ENCODE measurements at places on chromosomes 13 and 19. TPM values are rescaled to one million over a fixed set of nuclear protein-coding genes. Genes with fewer than 3 reads are reported as not detected.
A peak's percentile ranks its signal among the peaks of the same experiment; 100 is the strongest.

GRCh38 chr19:50897612-50898011 lies 13.6 kb downstream of the KLK4 start:
- DNase-seq = no peak

The PIBF1 gene
- 19.1 TPM for total RNA-seq

- DNase-seq = no peak
These were observed 44.3 kb downstream of the SHISA2 start for GRCh38 chr13:26007261-26008125.

The UBL3 gene
- 60.7 TPM for total RNA-seq

- no peak for DNase-seq
These were observed 53.4 kb downstream of the LATS2 start for GRCh38 chr13:21008026-21008425.

The NLRP5 gene
- total RNA-seq = not detected

DNA sequence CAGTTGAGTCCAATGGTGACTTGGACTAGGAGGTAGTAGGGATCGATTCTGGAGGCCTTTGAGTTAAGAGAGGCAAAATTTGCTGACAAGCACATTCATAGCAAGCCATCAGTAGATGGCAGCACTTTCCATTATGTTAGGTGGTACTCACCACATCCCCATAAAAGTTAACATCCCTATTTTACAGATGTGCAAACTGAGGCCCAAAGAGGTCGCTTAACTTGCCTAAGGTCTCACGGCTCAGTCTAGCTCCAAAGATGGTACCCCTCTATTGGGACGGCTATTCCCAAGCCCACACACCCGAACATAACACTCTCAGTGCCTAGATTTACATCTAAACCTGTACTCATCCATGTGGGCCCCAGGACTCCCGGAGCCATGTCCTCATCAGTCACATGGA lies 21.5 kb upstream of the FOSB start:
- DNase-seq = no peak

GRCh38 chr19:48959341-48960239 lies 4.9 kb downstream of the BAX start:
- DNase-seq = no peak

- DNase-seq = no peak
These were observed 1.2 kb upstream of the ZNF225 start for GRCh38 chr19:44111910-44112463.

- peak; percentile 79 for DNase-seq
These were observed 11.3 kb downstream of the NANOS3 start for GRCh38 chr19:13888281-13888680.

GRCh38 chr19:40294560-40294959 lies 9.4 kb upstream of the AKT2 start:
- no peak for DNase-seq

GRCh38 chr13:100534147-100534843 lies 54.3 kb downstream of the GGACT start:
- DNase-seq = no peak

GRCh38 chr19:29540114-29540513 lies 14.3 kb downstream of the VSTM2B start:
- no peak for DNase-seq
